ENCODE measurements at places on chromosomes 7 and 10.
A peak's percentile ranks its signal among the peaks of the same experiment; 100 is the strongest.

GRCh38 chr10:96860631-96861277 is 28.7 kb downstream of the LCOR start:
- DNase-seq, result no peak

DNA sequence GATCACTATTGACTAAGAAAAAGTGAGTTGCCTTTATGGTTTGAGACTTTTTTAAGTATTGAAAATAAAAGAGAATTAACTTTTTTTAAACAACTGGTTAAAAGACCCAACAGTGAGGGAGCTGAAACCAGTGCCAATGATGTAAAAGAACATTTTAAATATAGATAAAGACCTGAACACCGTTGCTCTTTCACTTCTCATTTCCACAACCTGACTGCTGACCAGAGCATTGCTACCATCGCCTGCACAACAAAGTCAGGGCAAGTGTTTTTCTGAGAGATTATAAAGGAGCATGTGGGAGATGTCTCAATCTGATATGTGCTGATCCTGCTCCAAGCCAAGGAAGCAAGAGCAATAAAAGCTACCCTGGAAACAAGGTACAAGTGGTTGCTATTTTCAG is 34.7 kb downstream of the IMMP2L start:
- DNase-seq, result no peak

DNA sequence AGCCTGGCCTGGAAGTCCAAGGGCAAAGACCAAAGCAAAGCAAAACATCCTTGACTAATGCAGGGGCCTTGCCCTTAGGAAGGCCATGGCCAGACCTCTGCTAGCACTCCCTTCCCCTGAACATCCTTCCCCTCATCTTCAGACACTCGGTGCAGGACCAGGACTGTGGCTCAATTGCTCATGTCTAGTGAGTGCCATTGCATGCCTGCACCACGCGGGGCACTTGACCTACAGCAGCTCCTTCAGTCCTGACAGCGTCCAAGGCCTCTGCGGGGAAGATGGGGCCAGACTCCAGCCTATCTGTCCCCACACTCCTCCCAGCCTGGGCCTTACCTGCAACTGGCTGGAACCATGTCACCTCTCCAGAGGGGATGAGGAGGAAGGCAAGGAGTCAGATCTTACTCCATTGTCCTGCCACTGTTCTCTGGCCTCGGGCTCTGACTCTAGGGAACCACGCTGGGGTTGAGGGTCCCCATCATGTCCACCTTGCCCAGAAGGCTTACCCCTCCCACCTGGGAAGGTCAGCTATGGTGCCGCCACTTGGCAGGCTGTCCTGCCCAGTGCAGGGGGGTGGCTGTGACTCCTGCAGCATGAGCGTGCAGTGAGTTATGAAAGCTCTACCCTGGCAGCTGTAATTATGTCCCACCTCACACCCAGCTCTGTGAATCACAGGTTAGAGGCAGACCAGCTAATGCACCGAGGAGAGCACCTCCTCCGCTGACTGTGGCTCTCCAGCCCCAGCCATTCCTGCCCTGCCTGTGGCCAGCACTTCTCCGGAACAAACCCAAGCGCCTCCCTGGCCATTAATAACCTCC is 16.1 kb downstream of the DRGX start:
- no peak for DNase-seq

GRCh38 chr10:45420453-45421192 is 46.6 kb downstream of the ALOX5 start:
- peak; percentile 86 for DNase-seq

GRCh38 chr10:63744060-63744941 is 223.1 kb downstream of the REEP3 start:
- DNase-seq, result no peak

DNA sequence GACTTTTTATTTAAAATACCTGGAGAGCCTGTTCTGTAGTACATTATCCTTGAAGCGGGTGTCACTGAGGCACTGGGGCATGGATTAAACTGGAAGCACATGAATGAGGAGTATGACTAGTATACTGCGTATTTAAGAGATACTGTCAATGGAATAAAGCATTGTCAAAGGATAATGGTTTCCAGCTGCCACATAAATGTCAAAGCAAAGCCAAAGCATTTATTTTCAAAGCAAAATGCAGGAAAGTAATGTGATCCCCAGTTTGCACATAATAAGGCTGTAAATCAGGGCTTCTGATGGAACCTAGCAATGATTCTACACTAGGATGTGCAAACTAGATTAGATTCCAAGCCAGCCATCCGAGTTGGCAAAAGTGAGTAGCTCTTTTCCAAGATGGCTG is 240.1 kb downstream of the POU6F2 start:
- no peak for DNase-seq

DNA sequence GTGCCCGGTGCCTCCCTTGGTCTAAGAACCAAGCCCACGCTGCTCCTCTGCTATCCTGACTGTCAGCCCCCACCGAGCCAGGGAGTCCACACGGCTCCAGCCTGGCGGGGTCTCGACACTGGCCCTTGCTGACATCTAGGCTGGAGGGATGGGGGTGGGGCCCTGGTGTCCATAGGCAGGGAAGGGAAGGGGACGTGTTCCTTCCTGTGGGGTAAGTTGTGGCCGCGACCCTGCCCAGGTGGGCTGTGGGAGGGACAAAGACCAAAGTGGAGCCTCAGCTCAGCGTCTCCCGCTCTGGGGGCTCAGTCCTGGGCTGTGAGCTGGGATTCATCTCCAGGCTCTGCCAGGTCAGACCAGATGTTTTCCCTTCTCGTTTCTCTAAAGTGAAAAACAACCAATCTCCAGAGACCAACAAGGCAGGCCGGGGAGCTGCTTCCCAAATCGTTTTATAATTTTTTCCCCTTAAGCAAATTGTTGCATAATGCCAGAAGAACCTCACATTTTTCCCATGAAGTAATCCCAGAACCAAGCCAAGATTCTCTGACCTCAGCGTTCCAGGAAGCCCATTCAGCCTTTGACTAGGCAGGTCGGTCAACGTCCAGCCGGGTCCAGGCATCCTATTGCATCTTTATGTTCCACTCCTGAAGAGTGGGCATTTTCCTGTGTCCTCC is 101.2 kb downstream of the RGS10 start:
- no peak for DNase-seq

- DNase-seq, result no peak
Observed at GRCh38 chr7:56091591-56091990, 1.2 kb downstream of the PHKG1 start.

DNA sequence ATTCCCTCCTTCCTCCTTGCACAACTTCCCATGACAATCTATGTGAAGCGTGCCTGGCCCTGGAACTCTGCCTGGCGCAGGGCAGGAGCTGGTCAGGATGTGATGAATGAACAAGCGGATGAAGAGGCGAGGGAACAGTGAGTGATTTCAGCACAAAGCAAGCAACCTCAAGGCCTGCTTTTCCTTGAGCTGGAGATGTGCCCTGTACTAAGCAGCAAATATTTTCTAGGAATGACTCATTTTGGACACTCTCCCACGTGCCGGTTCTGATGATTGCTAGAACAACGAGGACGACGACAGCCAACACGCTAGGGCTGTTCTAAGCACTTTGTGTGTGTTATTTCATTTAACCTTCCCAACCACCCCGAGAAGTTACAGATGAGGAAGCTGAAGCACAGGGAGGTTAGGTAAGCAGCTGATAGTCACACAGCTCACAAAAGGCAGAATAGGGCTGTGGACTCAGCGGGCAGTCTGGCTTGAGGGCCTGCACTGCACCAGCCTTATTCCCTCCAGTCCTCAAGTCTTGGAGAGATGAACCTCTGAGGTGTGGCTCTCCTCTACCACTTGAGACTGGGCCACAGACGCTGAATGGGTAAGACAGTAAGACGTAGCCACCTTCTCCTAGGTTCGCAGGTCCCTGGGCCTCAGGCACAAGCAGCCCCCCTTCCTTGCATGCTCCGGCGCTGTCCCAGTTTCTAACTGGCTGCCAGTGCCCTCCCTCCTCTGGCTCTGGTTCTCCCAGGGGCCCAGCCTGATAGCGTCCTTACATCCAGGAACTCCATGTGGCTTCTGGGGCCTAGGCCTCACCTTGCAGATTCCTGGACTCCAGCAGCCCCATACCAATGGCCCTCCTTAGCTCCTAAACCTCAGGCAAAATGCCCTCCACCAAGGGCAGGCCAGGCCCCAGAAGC is 59.0 kb downstream of the YKT6 start:
- peak; percentile 62 for DNase-seq

DNA sequence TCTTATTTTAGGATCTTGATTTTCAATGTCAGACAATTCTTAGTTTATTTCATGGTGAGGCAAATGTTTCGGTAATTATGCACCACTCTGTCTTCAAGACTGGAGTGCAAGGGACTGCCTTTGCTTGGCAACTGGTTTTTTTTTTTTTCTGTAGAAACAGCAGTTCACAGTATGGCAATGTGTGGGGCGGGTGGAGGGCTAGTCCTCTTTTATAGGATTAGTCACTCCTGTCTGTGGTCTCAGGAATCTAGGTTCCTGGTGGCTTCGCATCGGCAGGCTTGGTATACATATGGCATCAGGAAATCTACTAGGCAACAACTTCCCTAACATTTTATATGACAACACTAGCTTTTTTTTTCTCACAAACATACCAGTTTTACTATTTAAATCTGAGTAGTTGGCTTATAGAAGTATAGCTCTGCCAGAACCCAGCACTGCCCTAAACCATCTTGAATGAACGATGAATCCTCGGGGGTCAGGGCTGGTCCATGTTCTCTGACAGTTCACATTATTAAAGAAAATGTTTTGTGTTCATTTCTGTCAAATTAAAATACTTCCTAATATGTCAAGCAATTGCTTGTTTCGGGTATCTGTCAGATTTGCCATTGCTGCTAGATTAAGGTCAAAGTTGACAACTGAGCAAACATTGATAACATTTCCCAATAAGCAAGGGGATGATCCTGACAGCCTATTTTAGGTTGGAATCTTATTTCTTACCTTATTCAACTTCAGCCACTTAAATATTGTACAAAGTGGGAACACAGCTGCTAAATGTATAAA is 289.7 kb upstream of the VSTM2A start:
- DNase-seq, result no peak

DNA sequence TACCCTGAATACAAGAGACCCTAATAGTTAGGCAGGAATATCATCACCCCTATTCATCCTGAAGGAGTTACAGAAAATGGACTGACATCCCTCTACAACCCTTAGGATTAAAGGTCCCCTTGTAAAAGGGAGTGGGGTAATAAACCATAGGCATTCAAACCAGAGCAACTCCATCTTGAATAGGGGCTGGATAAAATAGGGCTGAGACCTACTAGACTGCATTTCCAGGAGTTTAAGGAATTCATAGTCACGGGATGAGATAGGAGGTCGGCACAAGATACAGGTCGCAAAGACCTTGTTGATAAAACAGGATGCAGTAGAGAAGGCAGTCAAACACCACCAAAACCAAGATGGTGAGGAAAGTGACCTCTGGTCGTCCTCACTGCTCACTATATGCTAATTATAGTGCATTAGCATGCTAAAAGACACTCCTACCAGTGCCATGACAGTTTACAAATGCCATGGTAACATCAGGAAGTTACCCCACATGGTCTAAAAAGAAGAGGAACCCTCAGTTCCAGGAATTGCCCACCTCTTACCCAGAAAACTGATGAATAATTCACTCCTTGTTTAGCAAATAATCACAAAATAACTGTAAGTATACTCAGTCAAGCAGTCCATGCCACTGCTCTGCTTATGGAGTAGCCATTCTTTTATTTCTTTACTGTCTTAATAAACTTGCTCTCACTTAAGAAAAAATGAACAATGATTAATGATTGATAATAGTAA is 37.2 kb downstream of the CUBN start:
- peak; percentile 42 for DNase-seq

DNA sequence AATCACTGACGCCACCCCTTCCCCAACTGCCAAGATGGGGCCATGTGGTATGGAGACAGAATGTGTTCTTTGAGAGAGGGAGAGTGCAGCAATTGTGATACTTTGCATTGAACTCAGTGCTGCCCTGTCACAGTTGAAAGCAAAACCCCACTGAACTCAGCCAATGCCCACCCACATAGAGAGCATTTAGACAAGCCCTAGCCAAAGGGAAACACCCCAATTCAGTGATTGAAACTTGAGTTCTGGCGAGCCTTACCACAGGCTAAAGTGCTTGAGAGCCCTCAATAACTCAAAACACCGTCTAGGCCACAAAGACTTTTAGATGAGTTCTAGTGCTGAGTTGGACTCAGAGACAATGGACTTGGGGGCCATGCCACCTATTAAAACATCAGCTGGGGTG is 751.9 kb upstream of the POT1 start:
- no peak for DNase-seq

DNA sequence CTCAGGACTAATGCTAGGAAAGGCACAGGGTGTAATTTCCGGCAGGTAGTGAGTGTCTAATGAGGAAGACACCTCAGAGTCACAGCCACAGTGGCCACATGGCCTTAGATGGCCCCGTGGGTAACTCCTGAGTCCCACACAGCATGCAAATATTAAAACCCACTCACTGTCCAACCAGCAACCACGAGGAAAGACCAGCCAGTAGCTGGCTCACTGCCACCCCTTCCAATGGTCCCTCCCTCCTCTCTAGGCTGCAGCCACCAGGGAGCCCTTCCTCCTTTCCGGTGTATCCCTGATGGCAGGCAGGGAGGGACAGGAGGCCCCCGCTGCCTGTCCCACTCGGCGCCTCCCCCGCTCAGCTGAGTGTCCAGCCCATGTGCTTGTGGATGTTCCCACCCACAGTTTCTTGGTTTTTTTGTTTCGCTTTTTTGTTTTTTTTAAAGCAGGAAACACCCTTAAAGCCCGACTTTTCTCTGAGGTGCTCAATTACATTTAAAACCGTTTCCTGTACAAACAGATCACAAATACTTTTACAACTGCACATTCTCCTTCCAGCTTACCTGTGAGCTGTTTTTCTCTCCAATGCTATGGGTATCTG is 9.2 kb downstream of the BNIP3 start:
- DNase-seq, result peak; percentile 63

- peak; percentile 74 for DNase-seq
Observed at GRCh38 chr10:33674986-33675599, 340.6 kb upstream of the NRP1 start.

DNA sequence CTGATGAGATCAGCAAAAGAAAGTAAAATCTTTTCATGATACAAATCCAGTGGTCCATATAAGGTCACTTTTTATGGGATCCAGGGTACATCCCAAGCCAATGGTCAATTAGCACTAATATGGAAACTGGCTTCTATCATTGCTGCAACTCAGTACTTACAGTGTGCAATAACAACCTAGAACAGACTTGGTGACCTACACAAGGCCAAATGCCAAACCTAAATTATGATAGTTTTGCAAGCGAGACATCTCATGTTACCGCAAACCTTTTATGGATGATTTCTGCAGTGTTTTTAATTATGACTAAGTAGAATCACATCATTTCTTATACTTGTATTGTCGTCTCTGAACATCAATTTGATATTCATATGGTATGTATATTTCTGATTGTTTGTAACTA is 583.5 kb upstream of the SEMA3D start:
- no peak for DNase-seq

- peak; percentile 36 for DNase-seq
Observed at GRCh38 chr7:47404010-47404409, 177.9 kb downstream of the TNS3 start.

Data from suppressor macrophage treated with lipopolysaccharide for 1 hour (primary cell).